CD4-positive, alpha-beta T cell treated with Interleukin-15 for 4 hours (primary cell): ENCODE measurements at places on chromosomes 16 and 17.

GRCh38 chr16:85673529-85674417 is 15.0 kb downstream of the GINS2 start:
- DNase-seq: no peak

DNA sequence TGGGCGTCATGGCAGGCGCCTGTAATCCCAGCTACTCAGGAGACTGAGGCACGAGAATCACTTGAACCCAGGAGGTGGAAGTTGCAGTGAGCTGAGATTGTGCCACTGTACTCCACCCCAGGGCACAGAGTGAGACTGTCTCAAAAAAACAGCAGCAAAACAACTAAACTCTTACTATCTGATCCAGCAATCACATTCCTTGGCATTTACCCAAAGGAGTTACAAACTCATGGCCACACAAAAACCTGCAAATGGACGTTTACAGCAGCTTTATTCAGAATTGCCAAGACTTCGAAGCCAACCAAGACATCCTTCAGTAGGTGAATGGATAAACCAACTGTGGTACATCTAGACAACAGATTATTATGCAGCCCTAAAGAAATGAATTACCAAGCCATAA is 4.0 kb downstream of the SIAH1 start:
- no peak for DNase-seq

GRCh38 chr17:36807496-36808179 is 129.6 kb upstream of the LHX1 start:
- no peak for DNase-seq

DNA sequence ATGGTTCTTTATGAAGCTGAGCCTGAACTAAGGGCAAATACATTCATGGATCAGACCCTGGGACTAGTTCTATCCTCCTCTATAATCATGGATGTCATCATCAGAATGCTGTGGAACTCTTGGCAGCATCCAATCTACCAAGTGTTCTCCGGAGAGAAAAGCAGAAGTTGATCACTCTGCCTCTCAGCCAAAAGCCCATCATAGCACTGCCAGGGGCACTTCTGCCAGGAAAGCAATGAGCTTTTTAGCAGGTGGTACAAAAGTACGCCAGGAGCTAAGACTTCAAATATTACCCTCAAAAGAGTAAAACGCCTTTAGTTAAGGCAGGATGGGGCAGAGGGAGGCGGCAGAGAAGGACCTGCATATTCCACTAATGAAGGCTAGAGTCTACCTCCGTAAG is 279.0 kb downstream of the SLC39A11 start:
- DNase-seq: no peak

DNA sequence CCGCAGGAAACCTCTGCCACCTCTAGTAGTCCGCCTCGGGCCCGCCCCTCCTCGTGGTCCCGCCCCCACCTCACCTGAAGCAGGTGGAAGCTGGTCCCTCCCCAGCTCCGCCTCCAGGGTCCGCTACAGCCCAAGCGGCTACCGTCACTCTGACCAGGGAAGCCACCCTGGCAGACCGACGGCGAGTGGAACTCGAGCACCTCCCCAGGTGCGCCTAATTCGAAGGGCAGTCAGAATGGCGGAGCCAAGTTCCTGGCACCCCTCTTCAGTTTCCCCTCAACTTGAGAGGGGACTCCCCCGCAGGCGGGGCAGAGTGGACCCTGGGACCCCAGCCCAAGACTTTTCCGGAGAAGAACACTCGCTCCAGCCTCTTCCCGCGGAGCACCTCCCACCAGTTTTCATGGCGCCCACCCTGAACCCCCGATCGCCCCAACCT is 507 bp downstream of the FHOD1 start:
- no peak for DNase-seq

GRCh38 chr17:9890124-9890523 is 14.9 kb downstream of the RCVRN start:
- DNase-seq: no peak
